ENCODE measurements at places on chromosomes 1 and 21.

- peak; percentile 50 for DNase-seq
These were observed 96.3 kb downstream of the BCAR3 start for GRCh38 chr1:93585059-93585966.

- no peak for DNase-seq
These were observed 77.0 kb downstream of the IARS2 start for GRCh38 chr1:220170836-220171526.

DNA sequence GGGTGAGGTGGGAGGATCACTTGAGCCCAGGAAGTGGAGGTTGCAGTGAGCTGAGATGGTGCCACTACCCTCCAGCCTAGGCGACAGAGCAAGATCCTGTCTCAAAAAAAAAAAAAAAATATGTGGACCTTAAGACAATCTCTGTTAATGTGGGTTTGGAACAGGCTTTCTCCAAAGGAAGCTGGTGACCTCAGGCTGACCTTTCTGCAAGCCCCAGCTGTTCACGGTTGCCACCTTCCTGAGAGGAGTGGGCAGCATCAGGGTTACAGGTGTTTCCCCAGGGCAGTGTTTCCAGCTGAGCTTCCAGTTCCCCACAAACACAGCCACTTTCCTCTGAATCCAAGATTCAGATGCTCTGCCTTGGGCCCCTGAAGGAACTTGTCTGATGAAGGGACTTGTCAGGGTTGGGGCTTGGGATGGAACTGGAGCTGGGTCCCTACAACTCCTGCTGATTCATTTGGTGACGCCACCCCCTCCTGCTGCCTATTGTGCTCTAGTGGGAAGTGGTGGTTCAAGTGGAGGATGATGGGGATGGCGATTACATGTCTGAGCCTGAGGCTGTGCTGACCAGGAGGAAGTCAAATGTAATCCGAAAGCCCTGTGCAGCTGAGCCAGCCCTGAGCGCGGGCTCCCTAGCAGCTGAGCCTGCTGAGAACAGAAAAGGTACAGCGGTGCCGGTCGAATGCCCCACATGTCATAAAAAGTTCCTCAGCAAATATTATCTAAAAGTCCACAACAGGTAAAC, 1.9 kb downstream of the ZBTB48 start:
- no peak for DNase-seq

- no peak for DNase-seq
These were observed 288.3 kb downstream of the TGFB2 start for GRCh38 chr1:218633238-218633988.

DNA sequence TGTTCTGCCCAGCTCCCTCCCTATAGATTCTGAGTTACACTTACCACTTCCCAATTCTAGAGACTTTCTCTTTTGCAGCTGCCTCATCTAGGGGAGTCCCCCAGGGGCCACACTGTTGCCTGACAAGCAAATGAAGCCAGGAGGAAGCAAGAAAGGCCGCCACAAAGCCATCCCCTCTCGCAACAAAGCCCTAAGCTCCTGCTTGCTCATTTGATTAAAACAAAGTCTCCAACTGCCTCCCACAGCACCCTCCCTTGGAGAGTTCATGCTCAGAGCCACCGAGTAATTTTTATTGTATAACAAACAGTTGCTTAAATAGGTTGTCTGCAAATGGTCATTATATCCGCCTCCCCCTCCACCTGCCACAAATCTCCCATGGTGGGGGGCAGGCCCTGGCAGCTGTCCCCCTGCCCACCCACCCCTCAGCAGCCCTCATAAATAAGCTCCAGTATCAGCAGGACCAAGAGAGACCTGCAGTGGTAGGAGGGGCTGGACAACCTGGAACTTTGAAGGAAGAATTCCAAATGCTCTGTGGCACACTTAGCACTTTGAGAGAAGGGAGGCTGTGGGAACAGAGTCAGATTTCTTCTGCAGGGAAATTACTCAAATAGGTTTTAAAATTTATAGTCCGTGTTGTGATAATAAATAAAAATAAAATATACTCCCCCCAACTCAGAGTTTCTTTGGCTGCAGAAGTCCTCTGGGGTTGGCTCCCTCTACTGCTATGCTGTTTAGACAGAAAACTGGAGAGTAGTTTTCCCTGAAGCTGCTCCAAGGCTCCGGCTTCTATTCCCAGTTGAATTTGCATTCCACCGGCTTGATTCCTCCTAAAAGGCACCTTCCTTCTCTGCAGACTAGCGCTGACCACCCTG, 237.5 kb downstream of the TTLL7 start:
- DNase-seq, result no peak

DNA sequence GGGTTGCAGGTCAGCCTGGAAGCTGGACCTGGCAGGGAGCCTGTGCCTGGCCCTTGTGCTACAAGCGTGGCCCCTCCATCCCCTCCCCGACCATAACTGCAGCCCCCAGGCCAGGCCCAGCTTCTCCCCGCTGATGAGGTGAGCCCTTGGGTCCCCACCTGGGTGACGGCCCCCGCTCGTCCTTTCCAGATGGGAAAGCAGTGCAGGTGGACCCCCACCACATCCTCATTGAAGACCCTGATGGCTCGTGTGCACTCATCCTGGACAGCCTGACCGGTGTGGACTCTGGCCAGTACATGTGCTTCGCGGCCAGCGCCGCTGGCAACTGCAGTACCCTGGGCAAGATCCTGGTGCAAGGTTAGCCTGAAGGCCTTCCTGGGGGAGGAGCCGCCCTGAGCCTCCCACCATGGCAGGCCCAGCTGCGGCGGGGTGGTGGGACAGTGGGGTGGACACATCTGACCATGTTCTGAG, 56.9 kb downstream of the TRIM11 start:
- DNase-seq, result no peak

- DNase-seq, result no peak
These were observed 2.2 kb downstream of the CRYBG2 start for GRCh38 chr1:26351590-26352337.

GRCh38 chr1:169111472-169111871, 5.0 kb downstream of the ATP1B1 start:
- no peak for DNase-seq

DNA sequence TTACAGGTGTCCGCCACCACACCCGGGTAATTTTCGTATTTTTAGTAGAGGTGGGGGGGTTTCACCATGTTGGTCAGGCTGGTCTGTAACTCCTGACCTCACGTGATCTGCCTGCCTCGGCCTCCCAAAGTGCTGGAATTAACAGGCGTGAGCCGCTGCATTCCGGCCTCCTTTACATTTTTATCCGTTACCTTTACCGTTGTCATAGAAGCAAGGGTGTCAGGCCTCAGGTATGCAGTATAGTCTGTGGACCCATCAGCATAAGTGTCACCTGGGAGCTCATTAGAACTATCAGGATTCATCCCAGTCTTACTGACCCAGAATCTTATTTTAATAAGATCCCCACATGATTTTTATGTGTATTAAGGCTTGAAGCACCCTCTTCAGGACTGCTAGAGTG, 5.4 kb downstream of the CDC42 start:
- no peak for DNase-seq

GRCh38 chr1:61215676-61216289, 133.4 kb downstream of the NFIA start:
- DNase-seq, result no peak

DNA sequence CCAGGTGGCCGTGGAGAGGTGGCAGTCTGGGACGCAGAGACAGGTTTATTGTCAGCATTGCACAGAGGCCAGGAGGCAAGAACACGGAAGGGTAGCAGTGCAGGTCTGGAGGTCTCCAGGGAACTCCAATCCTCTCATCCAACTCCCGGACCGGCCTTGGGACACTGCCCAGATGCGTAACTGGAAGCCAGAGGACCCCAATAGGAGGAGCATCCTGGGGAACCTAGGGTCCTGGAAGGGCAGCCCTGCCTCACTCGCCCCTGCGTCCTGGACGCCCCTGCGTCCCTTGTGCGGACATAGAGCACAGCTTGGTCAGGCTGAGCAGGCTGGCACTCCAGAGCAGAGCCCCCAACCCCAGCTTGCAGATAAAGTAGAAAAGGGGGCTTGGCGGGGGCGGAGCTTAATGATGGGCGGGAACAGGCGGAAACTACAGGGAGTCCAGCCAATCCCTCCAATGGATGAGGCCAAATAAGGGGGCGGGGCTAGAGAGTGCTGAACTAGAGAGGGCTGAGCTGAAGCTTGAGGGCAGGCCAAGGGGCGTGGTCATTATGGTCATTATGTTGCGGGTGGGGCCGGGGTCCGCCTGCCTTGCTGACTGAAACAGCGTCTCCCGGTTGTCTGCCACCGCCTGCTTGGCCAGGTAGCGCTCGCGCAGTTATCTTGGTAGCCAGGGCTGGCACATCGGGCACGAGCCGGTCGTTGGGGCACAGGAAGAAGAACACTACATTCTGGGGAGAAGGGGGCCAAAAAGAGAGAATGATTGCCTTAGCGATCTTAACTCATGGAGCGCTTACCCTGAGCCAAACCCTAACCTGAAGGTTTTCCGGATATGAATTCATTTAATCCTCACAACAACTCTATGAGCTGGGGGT, 3.7 kb upstream of the ARHGEF19 start:
- DNase-seq, result peak; percentile 80

GRCh38 chr1:168783458-168784210, 54.6 kb upstream of the DPT start:
- peak; percentile 54 for DNase-seq

DNA sequence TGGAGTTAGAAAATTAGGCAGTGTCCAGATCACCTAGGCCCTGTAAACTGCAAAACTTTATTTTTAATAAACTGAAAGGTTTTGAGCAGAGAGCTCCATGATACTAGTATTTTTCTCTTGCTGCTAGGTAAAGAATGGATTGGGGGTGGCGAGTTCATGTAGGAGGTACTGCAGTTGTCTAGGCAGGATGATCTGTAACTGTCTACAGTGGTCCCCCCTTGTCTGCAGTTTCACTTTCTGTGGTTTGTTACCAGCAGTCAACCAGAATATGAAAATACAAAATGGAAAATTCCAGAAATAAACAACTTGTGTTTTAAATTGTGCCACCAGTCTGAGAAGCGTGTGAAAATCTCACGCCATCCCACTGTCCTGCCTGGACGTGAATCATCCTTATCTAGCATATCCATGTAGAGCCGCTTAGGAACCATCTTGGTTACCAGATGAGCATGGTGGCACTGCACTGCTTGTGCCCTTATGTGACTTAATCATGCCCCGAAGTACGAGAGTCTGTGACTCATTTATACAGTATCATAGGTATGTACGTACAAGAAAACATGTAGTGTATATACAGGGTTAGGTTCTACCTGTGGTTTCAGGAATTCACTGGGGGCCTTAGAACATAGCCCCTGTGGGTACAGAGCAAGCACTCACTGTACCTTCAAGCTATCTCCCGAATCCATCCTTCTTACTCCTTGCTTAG, 94.2 kb downstream of the AHCTF1 start:
- peak; percentile 17 for DNase-seq

GRCh38 chr1:182586380-182586779, 2.7 kb downstream of the RNASEL start:
- no peak for DNase-seq

DNA sequence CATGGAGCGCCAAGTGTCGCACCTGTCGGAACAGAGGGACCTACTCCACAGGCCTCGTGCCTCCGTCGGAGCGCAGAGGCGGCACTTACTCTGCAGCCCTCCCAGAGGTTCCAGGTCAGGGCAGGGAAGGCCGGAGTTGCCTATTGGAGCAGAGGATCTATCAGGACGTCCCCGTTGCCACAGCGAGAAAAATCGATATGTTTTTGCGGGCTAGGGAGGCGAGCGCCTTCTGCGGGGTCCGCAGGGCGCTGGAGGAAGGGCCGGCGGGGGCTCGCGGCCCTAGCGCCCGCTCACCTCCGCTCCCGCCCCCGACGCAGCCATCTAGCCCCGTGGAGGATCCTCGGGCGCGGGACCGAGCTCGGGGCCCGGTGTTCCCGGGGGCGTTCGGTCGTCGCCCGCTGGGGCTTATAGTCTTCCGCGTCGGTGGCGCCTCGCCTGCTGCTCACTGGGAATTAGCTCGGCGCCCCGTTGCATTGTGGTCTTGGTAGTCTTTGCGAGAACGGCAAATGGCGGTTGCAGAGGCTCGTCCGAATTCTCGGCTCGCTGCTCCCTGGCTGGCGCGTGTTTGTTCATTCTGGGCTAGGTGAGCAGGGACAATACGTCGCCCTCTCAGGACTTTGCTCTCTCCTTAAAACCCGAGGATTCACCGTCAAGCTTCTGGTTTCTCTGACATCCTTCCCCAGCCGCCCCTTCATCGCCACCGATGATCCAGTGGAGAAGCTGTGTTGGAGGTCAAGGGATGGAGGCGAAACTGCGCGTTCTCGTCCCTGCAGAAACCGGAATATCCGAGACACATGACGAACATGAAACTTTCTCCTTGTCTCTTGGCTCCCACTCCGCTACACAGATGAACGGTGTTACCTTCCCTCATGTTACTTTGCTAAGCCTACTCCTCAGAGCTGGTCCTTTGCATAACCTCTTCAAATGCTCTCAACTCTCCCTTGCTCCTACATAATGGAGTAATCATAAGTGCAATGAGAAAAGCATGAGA, at the start of gene JTB:
Gene JTB, minus strand, starts transcription at position 425 of the 991 bp plus-strand sequence. Its CDS starts 422 bp downstream, at position 3.
- peak; percentile 81 for DNase-seq

GRCh38 chr1:1433804-1434130, 1.7 kb upstream of the VWA1 start:
- DNase-seq, result peak; percentile 79

DNA sequence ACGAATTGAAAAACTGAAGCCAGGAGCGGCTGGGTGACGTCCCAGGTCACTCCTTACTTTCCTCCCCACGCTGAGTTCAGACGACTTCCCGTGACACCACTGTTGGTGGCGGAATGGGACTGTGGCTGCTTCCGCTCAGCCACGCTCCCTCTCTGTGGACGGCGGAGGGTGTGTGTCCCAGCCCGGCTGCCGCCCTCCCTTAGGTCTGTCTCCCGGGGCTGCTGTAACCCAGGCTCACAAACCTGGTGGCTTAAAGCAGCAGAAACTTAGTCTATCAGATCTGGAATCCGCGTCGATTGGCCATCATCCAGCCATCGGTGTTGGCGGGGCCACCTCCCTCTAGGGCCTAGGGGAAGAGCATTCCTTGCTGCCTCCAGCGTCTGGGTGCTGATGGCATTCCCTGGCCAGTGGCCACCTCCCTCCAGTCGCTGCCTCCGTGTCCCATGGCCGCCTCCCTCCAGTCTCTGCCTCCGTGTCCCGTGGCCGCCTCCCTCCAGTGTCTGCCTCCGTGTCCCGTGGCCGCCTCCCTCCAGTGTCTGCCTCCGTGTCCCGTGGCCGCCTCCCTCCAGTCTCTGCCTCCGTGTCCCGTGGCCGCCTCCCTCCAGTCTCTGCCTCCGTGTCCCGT, 17.5 kb downstream of the TRPM2 start:
- DNase-seq, result no peak

- no peak for DNase-seq
These were observed 54.6 kb upstream of the RWDD3 start for GRCh38 chr1:95179205-95179986.

Data from fibroblast of lung (primary cell).